ENCODE measurements at places on chromosomes 16 and 17.

DNA sequence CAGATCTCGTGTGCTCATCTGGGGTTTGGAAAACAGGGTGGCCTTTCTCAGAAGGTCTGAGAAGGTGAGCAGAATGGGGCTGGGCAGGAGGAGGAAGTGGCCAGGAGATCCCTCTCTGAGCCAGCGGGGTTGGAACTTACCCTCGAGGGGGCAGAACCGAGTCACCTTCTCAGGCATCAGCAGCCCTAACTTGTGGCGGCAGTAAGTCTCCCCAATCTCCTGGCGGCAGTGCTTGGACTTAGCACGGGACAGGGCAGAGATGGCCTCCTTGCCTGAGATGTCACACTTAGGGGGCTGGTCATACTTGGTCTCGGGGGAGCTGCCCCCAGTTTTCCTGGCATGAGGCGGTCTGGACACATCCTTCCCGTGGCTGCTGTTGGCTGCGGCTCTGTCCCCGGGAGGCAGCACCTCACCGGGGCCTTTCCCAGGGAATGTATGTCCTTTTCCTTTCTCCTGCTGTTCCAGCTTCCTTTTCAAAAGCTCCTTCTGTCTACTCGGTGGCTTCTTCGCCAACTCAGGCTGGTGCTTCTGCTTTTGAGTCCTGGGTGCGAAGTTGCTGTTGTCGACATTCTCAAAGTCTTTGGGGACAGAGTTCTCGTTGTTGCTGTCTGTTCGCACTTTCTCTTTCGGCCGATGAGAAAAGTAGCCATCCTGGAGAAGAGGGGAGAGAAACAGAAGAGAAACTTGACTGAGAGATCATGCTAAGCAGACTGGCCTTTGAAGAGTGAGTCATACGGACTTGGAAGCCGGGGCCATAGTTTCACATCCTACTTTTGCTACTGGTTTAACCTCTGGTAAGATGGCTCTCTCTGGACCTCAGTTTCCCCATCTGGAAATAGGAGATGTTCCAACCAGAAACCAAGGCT lies 211.7 kb downstream of the XYLT1 start:
- DNase-seq = no peak

GRCh38 chr17:2975469-2975958 lies 87.9 kb downstream of the OR1D5 start:
- peak; percentile 53 for DNase-seq

- DNase-seq = peak; percentile 54
Measured at GRCh38 chr17:50198026-50198669, 3.3 kb downstream of the COL1A1 start.

DNA sequence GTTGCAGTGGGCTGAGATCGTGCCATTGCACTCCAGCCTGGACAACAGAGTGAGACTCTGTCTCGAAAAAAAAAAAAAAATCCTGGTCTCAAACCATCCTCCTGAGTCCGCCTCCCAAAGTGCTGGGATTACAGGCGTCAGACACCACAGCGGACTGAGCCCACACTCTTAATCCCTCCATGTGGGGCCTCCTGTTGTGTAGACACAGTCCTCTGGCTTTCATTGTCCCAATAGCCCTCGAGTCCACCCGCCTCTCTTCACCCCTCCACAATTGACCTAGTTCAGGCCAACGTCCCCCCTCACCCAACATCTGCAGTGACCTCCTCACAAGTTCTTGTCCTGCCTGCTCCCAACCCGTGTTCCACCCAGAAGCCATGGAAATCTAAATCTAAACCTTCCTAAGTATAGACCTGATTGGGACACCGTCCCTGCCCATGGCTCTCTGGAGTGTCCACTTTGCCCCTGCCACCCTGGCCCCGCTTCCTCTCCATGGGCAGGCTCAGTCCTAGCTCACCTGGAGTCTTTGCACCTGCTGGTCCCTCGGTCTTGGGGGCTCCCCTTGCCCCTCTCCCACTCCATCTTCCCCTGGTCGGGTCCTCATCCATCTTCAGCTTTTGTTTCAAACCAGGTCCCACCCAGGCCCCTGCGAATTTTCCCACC lies 46.7 kb downstream of the HAPSTR1 start:
- DNase-seq = no peak

DNA sequence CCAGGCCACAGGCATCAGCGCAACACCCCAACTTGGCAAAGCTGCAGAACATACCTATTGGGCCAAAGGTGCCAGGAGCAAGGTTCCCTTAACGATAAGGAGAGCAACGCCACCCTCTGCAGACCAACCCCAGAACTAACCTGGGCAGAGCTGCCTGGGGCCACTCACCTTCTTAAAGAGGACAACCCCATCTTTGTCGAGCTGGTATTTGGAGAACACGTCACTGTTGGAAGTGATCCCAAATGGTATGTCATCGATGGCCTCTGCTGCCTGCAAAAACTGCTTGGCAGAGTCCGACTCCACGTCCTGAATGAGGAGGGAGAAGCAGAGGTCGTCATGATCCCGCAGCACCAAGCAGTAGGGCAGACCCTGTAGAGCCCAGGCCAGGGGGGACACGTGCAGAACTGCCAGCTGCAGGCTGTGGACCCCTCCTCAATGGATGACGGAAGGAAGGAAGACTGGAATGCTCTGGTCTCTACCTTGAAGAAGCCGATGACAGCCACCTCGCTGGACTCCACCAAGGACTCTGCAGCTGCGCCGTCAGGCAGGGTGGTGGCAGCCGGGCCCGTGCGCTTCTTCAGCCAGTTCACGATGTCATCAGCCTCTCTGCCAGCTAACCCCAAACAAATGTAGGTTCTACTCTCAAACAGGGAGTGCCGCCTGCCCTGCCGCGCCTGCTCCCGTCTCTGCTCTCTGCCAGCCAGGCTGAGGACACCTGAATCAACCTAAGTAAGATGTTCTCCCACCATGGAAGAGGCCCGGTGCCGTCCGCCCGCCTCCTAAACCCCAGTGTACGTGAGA lies 5.2 kb downstream of the P4HB start:
- no peak for DNase-seq

- DNase-seq = no peak
Measured at GRCh38 chr17:80811181-80812105, 180.2 kb upstream of the CHMP6 start.

DNA sequence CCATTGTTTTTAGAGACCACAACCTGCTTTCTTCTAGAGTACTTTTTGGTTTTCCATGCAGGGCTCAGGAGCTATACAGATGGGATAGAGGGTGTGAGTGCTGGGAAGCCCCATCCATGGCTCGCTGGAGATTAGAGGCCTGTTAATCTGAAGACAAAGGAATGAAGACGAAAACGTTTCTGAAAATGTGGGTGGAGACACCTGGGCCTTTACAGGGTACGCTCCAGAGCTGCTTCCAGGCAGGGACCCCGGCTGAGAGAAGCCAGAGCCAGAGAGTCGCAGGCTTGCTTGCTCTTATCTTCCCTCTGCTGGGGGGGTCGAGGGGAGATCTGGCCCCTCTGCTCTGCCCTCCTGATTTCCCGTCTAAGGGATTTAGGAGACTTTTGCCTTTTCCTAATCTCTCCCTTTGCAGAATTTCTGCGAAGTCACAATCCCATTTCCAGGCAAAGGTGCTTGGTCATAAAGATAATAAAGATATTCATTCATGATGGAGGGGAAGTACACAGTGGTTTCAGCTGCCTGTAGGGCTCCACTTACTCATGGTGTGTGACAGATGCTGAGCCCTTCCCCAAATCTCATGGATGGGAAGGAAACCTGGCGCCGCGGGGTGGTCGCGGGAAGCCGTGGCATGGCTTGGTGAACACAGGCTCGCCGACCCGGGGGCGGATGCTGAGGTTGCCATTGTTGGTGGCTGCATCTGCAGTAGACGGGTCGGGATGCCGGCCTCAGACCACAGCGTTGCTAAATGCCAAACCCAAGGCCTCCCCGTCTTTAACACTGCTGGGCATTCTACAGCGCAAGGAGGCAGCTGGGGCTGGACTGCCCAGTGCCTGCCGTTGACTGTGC lies 4.8 kb upstream of the SOCS3 start:
- no peak for DNase-seq

DNA sequence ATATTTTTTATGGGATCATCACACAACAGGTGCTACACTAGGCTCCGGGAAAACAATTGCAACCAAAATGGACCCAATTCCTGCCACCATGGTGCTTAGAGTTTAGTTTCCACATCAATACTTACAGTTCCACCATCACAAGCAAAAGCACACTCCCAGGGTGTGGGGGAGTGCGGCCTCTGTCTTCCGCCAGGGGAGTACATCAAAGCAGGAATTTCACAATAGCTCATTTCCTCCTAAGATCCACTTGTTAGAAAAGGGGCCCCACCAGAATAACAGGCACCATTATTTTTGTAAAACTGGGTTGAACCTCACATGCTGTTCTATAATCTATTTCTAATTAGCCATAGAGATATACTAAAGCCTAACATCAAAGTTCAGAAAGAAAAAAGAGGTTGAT lies 44.3 kb upstream of the PSMD7 start:
- DNase-seq = no peak
